ENCODE measurements at places on chromosomes 1 and 21. TPM values are rescaled to one million over a fixed set of nuclear protein-coding genes. Genes with fewer than 3 reads are reported as not detected.

- DNase-seq, result no peak
- peak overlapping the region; percentile 93 for H3K27ac ChIP-seq
- no peaks in the 10 kb centered on the region for H3K27me3 ChIP-seq
- H3K36me3 ChIP-seq, result peaks cover 35% of the 10 kb centered on the region
- peaks cover 44% of the 10 kb centered on the region for H3K4me1 ChIP-seq
These were observed 9.8 kb upstream of the RAB42 start for GRCh38 chr1:28582248-28582615.

Gene MRPL9
- total RNA-seq, result 135 TPM

DNA sequence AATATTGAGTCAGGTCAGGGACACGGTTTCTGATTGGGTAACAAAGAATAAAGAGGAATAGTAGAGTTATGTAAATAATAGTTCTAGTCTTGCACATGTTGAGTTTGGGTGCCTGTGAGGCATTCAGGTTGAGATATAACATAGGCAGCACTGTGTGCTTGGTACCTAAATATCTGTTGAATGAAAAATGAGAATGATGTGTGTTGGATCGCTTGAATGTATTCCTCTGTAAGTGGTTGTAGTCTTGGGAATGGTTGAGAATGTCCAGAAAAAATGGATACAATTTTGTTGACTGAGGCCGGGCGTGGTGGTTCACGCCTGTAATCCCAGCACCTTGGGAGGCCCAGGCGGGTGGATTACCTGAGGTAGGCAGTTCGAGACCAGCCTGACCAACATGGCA, 116.3 kb upstream of the HNRNPU start:
- H3K36me3 ChIP-seq, result no peaks in the 10 kb centered on the region
- H3K4me1 ChIP-seq, result no peaks in the 10 kb centered on the region
- DNase-seq, result no peak

Gene OR2T11
- total RNA-seq, result not detected

DNA sequence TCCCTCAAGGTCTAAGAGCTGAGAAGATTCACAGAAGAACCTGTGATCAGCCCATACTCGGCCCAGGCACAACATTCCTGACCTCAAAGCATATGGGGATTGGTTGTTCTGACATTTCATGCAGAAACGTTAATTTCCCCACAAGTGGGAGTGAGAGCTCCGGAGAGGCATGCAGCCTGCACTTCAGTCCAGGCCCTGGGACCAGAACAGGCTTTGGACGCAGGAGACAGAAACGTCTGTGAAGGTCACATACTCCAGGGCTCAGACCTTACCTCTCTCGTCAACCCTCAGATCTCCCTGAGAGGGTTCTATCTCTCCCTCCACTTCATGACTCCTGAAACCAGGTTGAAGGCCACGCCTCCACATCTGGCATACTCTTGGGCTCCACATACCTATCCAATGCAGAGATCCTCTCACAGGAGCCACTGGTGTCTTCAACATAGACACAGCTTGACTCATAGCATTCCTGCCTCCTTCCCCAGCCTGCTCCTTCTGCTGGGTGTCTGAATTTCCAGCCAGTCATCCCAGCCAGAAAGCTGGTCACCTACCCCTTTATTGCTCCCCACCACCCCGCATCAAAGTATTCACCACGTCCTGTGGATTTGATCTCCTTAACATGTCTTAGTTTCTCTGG, 149.2 kb downstream of the OMA1 start:
- no peak overlapping the region for H3K4me3 ChIP-seq
- no peaks in the 10 kb centered on the region for H3K4me1 ChIP-seq
- H3K36me3 ChIP-seq, result no peaks in the 10 kb centered on the region
- DNase-seq, result no peak
- no peak overlapping the region for H3K27ac ChIP-seq
- peaks cover 5% of the 10 kb centered on the region for H3K27me3 ChIP-seq

Gene HEYL
- total RNA-seq, result 0.89 TPM

Gene LENEP
- 0.65 TPM for total RNA-seq

Gene SLC30A7
- 39.3 TPM for total RNA-seq

Gene CFHR1
- not detected for total RNA-seq
